ENCODE measurements at places on chromosomes 4 and X.

DNA sequence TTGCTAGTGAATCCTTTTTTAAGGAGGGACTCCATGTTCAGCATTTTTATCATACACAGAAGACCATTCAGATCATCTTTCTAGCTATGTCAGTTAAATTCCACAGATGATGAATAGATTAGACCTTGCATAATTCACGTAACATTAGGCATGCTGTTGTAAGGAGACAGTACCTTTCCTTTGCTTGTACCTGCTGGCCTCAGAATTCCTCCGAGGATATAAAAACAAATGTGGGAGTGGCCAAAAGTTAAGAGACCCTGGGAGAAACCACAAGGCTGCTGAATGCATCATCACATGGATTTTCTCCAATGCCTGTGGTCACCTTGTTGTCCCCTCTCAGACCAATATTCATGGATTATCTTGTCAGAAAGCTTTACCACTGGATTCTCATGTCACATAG, 201.4 kb downstream of the MAGEB17 start:
- DNase-seq: no peak

- DNase-seq: no peak
Measured at GRCh38 chrX:6363188-6363587, 134.5 kb upstream of the NLGN4X start.

DNA sequence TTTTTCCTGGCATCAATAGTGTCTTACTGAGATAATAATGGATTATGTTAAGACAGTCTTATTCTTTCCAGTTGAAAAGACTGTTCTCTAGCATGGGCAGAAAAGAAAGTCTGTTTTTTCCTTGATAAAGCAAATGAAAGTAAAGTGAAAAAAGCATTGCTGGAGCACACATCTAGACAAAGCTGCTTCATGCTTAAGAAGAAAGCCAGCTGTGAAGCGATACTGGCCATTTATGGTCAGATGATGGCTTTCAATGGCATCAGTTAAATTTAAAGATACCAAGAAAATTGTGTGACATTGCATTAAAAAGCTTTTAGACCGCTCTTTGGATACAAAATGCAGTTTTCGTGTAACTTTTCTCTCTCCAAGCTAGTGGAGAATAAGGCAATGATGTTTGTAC, 242.1 kb upstream of the TRAM1L1 start:
- DNase-seq: no peak

DNA sequence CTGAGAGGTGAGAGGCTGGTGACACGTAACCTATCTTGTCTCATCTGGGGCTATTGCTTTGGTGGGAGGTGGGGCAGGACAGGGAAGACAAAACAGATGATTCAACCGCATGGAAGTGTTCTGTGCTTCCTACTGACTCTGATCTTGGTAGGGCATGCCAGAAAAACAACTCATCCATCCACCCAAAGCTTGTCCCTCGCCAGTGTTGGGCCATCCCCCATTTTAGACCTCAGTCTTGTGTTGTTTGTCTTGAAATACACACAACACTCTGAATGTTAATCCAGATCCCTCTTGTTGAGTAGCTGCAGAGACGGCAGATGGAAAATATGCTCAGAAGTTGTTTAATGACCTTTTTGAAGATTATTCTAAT, 377 bp downstream of the CHRNA9 start:
- no peak for DNase-seq

DNA sequence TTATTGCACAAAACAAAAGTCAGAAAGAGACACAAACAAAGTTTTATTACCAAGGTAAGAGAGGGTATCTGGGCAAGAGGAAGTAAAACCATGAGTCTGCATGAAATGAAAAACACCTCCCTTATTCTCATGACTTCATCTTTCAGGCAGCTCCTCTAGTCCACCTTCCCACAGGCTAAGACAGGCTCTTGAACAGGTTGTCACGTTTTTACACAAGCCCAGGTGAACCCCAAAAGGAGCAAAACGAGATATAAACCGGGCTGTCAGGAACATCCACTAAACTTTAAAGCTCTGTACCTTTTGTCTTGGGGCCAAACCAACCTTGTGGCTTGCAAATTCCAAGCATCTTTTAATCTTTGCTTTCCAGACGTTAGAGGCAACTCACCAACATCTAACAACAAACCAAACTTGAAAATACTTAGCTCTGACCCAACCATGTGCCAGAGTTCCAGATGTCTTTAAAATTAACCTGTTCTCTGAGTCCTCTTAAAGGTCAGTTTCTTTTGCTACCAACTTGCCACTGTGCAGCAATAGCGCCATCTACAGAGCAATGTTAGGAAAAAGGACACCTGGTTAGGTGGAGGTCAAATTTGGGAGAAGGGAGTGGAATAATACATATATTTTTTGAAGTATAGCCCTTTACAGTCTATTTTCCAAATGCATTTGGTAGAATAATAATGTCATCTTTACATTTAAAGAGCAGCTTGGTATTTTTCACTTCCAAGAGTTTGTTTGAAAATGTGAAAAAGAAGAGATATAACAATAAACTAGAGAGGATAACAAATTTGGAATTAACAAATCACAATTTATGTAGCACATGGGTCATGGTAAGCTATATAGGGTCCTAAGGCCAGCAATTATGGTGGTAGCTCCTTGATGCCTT, 73.1 kb downstream of the QRFPR start:
- no peak for DNase-seq

DNA sequence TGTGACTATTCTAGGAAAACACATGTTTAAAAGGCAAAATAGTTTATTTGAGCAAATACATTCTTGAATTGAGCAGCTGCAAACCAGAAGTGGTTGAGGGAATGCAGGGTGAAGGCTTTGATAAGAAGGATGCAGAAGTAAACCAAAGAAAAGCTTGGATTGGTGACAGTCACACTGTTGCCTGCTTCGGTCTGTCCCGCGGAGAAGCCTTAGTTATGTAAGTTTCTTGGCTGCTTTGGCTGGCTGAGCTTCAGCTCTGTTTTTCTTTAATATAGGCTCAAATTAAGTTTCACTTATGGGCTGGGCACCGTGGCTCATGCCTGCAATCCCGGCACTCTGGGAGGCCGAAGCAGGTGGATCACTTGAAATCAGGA, 67.6 kb downstream of the FAM53A start:
- no peak for DNase-seq

- no peak for DNase-seq
Measured at GRCh38 chrX:72130762-72131250, 909 bp downstream of the RTL5 start.

DNA sequence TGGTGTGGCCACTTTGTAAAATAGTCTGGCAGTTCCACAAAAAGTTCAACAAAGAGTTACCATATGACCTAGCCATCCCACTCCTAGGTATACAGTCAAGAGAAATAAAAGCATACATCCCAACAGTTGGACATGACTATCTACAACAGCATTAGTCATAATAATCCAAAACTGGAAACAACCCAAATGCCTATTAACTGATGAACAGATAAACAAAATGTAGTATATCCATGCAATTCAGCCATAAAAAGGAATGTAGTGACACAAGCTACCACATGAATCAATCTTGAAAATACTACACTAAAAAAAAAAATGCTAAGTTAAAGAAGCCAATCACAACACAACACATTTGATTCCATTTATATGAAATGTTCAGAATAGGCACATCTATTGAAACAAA, 16.1 kb downstream of the MED14 start:
- DNase-seq: no peak

- DNase-seq: no peak
Measured at GRCh38 chr4:52728691-52729240, 22.5 kb downstream of the ERVMER34-1 start.

DNA sequence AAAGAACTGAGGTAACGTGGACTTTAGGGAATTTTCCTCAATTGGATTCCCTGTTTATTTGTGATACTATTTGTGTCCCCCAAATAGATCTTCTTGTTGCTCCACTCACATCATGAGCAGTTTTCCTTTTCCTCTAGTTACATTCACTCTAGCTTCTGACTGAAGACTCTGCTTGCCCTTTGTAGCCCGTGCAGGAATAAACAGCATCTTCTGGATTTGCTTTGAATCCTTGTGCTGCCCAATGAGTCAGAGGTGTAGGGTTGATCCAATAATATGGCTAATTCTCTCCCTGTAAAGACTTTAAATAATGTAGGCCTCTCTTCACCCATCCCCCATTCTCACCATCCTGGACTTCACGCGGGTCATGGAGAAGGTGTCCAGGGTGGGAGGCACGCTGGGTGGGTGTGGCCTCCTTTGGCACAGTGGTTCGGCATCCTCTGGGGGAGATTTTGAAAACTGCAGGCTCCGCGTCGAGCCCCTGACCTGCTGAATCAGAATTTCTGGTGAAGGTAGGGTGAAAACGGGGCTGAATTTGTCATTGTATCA, 9.0 kb downstream of the HAND2 start:
- DNase-seq: no peak

GRCh38 chr4:140611854-140612253, 43.1 kb upstream of the UCP1 start:
- no peak for DNase-seq

DNA sequence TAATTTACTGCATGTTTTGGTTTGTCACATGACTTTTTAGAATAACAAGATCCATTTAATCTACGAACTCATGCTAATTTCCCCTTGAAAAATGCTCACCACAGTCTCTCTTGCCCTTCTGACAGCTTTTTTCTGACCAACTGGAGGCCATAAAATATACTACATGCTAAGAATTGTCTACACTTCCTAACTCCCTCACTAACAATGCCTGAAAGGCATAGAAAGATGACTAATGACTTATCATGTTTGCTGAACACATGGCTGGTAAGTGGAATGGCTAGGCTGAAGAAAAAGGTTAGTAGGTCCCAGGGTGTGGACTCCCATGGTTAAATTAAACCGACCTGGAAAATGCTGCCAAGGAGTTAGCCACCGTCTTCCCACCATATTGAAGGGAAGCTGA, 309.9 kb downstream of the SPOCK3 start:
- DNase-seq: no peak

DNA sequence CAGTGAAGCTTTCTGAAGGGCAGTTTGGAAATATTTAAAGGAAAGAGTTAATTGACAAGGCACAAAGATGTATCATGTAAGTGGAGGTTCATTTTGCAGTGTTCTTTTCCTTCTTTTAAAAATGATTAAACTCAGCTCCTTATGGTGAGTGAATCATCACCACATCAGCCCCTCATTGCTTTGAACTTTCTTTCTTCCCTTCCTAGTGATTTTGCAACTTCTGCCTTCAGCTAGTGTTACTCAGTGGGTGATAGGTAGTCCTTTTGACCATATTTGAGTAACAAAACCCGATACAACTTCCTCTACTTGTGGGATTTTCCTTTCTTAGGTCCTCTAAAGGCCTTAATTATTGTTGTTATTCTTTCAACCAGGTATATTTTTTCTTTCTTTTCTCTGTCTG, 8.2 kb downstream of the ZCCHC4 start:
- no peak for DNase-seq

DNA sequence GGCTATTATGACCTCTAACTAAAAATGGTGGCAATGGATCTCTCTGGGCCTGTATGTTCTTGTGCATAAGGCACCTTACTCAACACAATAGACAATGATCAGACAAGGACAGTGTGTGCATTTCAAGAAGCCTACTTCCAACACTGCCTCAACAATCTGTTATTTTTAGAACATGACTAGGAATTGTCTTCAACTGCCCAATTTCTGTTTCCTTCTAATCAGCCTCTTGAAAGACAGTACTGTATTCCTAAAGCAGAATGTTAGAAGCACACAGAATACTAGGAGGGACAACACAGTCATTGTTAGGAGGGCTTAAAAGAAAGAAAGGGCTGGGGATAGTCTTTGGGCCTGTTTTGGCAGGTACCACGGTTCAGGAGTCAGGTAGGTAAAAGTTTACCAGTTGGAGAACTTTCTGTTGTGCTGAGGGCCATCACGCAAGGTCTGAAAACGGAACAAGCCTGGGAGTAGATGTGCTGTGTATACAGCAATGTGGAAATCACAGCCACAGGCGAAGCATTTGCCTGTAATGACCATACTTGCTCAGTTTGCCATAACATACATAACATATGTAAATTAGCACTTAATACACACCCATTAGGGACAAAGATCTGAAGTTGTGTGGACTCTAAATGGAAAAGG, 100.8 kb upstream of the ATXN3L start:
- no peak for DNase-seq

DNA sequence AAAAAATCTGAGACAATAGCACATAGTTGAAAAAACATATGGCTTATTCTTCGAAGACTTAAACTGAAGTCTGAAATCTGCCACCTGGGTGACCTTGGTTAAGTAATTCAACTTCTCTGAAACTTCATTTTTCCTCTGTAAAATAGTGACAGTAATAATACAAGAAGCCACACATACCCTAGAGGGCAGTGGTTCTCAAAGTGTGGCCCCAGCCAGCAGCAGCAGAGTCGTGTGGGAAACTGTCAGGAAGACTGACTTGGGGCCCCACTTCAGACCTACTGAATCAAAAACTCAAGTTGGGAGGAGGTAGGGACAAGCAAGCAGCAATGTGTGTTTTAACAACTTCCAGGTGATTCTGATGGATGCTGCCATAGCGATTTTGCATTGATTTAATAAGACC, 249.9 kb downstream of the HNRNPD start:
- DNase-seq: no peak

DNA sequence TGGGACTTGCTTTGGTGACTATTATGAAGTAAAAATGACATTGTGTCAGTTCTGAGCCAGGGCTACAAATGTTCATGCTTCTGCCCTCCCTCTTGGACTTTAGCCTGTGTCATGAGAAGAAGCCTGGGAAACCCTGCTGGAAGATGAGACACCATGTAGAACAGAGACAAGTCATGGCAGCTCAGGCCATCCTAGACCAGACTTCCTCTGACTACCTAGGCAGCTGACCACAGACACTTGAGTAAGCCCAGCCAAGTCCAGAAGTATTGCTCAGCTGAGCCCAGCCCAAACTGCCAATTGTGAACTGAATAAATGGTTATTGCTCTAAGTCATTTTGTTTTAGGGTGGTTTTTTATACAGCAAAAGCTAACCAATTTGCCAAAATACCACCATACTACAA, 467.6 kb upstream of the CNKSR2 start:
- DNase-seq: no peak

GRCh38 chr4:11436084-11436483, 7.4 kb upstream of the HS3ST1 start:
- no peak for DNase-seq

All from stimulated activated CD4-positive, alpha-beta T cell treated with anti-CD3 and anti-CD28 coated beads, Interleukin-15, amount 100 ng/mL, for 1 hour (primary cell).